NCI-H2081 treated with DMSO at 0.1 percent for 48 hours (cell line): ENCODE measurements at places on chromosomes 6 and 20.
A peak's percentile ranks its signal among the peaks of the same experiment; 100 is the strongest.

- no peak for DNase-seq
Observed at GRCh38 chr6:79574630-79575225, 37.5 kb upstream of the LCA5 start.

GRCh38 chr20:48096957-48097890 lies 311.9 kb upstream of the SULF2 start:
- DNase-seq = no peak

DNA sequence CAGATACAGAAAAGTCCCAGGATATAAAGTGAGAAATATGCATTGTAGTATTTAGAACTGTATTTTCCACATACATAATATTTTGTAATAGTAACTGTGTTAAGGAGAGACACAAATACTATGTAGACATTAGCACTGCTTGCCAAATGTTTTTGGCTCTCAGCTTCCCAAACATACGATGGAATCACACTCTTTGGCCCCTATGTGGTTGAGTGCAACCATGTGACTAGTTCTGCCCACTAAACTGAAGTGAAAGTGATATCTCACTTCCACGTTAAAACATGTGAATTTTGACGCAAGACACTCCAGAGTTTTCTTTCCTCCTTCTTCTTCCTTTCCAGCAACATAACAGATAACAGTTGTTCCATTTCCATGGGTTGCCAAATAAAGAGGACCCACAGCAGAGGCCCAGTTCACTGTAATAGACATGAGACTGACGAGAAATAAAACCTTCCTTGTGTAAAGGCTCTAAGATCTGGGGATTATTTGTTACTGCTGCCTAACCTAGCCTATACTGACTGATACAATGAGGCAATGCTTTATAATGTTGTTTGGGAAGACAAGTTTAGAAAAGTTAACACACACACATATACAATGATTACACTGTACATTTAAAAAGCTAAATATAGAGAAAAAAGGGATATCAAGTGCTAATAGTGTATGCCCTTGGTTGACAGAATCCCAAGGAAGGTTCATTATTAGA lies 97.2 kb downstream of the PTPRT start:
- DNase-seq = no peak

GRCh38 chr6:154197196-154197860 lies 158.3 kb downstream of the OPRM1 start:
- DNase-seq = no peak

DNA sequence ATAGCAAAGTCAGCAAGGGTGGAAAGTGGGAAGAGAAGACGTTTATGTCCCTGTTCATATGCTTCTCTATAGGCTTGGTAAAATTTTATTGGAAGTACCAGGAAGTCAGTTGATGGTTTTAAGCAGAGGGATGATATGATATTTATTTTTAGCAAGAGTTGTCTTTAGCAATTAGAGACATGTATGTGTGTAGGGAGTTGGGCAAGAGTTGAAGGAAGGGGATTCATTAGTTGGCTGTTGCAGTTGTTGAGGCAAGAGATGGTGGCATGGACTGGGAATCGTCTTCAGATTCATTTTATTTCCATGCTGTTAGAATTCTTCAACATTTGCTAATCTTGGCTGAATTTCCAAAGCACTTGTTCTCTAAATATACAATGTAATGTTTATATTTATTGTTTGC lies 85.6 kb downstream of the QKI start:
- DNase-seq = no peak

- peak; percentile 55 for DNase-seq
Observed at GRCh38 chr6:56510984-56511531, 131.6 kb downstream of the DST start.

- DNase-seq = no peak
Observed at GRCh38 chr20:56893226-56893917, 264.3 kb downstream of the TFAP2C start.

GRCh38 chr20:53625311-53626129 lies 31.9 kb upstream of the ZNF217 start:
- DNase-seq = no peak

GRCh38 chr6:53316142-53316541 lies 32.6 kb downstream of the ELOVL5 start:
- no peak for DNase-seq

DNA sequence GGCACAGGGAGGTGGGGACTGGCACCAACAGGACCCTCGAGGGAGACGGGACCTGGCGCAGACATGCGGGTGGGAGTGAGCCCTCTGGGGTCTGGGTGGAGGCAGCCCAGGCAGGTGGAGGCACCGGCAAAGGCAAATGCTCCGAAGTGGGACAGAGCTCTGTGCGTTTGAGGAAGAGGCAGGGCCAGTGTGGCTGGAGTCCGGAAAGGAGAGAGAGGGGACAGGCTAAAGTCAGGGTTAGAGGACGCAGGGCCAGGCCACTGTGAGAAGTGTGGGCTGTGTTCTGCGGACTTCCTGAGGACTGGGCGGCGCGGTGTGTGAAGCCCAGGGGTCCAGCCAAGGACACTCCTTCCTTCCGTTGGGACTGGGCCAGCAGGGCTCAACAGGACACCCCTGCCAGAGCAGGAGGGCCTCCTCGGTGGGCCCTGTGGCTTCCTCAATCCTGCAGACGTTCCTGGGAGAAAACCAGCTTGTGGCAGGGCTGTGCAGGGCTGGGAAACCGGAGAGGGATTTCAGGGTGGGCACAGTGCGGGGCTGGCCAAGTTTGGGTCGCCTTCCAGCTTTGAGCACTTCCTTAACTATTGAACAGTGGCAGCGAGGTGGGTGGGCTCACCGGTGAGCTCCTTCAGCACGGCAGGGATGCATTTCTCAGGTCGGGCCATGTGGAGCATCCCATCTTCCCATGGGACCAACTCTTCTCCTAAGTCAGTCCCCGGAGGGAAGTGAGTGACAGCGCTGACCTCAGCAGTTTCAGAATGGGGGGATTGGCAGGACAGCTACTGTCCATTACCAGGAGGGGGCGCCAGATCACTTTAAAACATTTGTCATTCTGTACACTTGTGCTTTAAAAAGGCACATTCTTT lies 22.5 kb downstream of the MOCS3 start:
- no peak for DNase-seq

GRCh38 chr6:15614277-15614676 lies 48.6 kb downstream of the DTNBP1 start:
- DNase-seq = no peak

- DNase-seq = no peak
Observed at GRCh38 chr6:39891976-39892375, 42.3 kb downstream of the MOCS1 start.

- no peak for DNase-seq
Observed at GRCh38 chr6:44629636-44630035, 242.1 kb downstream of the CDC5L start.

GRCh38 chr20:46903256-46903655 lies 8.6 kb downstream of the EYA2 start:
- DNase-seq = no peak

DNA sequence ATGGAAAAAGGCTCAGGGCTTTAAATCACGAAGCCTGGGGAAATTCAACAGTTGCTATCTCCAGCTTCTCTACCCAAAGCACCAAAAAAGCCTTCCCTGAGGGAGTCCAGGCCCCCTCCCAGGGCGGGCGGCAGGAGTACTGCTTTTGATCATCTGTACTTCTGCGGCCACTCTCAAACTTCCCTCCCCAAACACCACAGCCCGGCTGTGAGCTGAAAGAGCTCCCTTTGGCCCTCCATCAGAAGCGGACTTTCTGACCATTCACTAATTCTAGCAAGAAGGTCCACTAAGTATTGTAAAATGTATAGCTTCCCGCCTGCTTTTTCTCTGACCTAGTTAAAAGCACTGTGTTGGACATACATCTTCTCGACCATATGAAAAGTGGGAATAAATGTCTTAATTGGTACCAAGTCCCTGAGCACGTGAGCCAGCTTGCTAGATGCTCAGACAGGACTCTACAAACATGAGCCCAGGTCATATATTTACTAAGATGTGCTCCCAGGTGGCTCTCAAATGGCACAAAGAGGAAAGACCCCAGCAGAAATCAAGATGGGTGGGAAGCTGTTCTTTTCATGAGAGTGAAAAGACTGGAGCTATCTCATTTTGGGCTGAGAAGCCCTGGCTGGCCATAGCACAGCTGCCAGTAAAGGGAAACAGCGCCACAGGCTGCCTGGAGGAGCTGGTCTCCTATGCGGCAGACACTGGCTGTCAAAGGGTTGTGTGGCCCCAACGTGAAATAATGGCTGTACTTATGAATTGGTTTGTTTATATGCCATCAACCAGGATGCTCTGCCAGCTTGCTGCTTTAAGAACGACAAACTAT lies 58.6 kb downstream of the GFOD1 start:
- DNase-seq = no peak

DNA sequence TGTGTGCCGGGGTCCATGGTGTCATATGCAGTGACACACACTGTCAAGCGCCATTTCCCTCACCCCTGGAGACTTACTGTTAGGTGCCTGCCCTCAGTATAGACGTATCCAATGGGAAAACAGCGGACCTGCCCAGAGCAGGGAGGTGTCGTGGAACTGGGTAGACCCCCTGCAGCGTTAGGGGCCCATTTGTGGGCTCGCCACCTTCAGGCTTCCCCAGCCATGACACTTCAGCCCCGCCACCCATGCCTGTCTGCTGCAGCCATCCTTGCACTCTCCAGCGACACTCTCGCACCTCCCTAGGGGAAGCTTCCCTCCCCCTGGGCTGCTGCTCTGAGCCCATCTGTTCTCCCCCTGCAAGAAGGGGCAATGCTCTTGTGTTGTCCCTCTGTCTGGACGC lies 43.2 kb downstream of the STK35 start:
- DNase-seq = no peak

GRCh38 chr20:5630071-5630470 lies 120.1 kb upstream of the SHLD1 start:
- DNase-seq = no peak

DNA sequence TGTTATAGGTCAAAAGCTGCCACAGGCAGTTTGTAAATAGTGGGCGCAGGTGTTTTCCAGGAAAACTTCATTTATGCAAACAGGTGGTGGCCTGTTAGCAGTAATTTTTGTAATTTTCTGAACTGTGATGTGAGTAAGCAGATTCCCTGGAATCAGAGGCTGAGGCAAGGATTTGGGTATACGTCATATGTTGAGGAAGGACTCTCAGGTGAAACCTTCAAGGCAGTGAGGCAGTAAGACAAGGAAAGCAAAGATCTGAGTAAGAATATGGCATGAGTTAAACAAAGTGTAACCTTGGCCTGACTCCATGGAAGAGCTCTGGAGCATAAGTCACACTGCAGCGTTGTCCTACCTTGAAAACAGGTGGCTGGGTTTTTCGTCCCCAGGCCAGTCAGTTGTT lies 291.1 kb upstream of the BTBD3 start:
- no peak for DNase-seq

DNA sequence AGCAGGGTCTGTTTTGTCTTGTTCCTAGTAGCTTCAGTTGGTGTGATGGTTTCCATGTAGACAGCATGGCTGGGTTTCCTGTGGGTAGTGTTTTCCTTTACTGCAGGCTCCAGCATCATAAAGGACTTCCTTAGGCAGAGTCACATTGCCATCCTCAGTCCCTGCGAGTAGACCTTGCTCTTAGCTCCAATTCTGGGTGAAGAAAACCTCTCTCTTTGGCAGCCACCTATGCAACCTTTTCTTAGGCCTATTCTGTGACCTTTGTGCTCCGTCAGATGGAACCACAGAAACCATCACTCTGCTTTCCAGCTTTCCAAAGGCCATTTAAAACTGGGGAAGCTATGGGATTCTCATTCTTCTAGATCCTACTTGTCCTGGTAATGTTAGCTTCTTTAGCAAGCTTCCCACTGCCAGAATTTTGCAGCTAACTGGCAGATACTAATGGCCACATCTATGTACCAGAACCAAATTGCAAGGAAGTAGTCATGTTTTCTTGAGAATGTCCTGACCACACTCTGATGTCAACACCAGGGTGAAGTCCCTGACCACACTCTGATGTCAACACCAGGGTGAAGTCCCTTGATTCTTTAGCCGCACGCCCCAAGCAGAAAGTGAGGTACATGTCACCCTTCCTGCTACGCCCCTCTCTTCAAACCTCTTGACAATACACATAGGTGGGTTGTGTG lies 646.6 kb upstream of the HS3ST5 start:
- no peak for DNase-seq

- no peak for DNase-seq
Observed at GRCh38 chr20:49669601-49670189, 44.0 kb downstream of the B4GALT5 start.

GRCh38 chr6:40583709-40584108 lies 3.5 kb downstream of the LRFN2 start:
- DNase-seq = no peak

DNA sequence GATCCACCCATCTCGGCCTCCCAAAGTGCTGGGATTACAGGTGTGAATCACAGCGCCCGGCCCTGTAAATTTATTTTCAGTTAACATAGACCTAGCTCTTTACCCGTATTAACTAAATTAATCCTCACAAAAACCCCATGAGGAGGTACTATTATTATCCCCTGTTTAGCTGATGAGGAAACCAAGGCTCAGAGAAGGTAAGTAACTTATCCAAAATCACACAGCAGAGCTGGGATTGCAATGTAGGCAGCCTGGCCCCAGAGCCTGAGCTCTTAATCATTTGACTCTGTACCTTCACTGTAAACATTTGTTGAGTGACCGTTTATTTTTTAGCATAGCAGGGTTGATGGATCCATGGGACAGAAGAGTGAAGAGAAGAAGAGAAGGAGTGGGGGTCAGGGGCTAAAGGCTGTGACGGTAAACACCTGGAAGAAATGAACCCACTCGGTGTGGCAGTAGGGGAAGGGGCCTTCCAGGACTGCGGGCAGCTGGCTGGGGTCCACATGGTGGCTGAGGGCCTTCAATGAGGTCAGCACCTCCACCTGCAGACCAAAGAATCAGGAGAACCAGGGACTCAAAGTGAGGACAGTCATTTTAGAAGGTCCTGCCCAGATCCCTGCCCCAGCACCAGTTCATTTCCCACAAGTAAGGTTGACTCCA lies 35.2 kb downstream of the KIAA1755 start:
- no peak for DNase-seq

- no peak for DNase-seq
Observed at GRCh38 chr6:3337521-3338350, 79.0 kb downstream of the PSMG4 start.

- DNase-seq = no peak
Observed at GRCh38 chr6:158619922-158620801, 24.4 kb downstream of the DYNLT1 start.

DNA sequence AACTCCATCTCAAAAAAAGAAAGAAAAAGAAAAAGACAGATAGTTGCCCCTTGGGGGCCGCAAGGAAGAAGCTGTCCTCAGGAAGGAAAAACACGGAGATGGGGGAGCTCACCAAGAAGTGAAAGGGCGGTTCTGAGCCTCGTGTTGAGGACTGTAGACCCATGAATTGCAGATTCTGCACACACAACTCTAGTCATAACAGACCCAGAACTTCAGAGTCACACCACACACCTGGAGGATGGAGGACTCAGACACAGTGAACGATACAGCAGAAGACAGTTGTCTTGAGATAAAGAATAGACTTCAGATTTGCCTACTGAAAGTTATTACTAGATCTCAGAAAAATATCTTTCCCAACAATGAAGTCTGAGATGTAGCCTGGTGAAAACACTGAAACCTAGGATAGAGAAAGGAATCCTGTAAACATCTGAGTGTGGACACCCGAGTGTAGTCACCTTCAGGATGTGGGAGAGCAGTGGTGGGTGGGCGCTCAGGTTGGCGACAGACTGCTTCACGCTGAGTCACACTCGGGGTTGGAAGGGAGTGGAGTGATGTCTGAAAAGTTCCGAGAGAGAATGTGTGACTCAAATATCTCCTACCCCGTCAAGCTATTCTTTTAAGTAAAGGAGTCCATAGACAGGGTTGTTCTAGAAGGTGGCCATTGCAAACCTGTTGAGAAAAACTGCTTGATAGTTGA lies 88.1 kb downstream of the MAP3K4 start:
- DNase-seq = no peak

- DNase-seq = no peak
Observed at GRCh38 chr6:138206862-138207261, 11.4 kb downstream of the PBOV1 start.

- DNase-seq = no peak
Observed at GRCh38 chr20:890666-891057, 25.5 kb downstream of the ANGPT4 start.
